ENCODE measurements at places on chromosomes 12 and 14.

- DNase-seq: no peak
These were observed 976 bp downstream of the PEX5 start for GRCh38 chr12:7190268-7191055.

DNA sequence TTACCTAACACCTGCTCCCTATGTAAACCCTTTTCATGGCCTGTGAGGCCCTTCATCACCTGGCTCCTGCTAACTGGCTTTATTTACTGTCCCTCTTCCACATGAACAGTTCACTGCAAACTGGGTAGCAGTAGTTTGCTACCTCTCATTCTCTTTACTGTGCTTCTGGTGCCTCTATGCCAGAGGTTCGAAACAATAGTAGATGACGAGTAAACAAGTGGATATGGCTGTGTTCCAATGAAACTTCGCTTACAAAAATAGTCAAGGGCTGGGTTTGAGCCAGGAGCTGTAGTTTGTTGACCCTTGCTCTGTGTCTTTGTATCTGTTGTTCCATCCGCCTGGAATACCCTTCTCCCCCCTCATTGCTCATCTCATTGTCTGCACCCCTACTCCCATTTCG, 233.6 kb upstream of the RMST start:
- DNase-seq: no peak

DNA sequence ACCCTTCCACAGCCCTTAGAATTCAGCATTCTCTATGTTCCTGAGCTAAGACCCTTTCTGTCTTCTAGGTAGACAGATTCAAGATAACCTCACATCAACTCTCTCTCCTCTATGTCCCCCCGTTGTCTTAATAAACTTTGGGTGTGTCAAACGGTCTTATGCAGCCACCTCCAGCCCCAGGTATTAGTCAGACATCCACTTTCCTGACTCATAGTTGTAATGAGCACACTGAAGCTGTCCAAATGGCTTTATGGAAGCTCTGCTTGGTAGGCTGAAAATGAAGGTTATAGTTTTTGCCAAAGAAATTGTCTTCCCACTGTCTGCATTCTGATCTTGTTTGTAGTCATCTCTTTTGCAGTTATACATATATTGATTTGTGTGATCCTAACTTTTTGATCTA, 482.0 kb downstream of the RMST start:
- DNase-seq: no peak

DNA sequence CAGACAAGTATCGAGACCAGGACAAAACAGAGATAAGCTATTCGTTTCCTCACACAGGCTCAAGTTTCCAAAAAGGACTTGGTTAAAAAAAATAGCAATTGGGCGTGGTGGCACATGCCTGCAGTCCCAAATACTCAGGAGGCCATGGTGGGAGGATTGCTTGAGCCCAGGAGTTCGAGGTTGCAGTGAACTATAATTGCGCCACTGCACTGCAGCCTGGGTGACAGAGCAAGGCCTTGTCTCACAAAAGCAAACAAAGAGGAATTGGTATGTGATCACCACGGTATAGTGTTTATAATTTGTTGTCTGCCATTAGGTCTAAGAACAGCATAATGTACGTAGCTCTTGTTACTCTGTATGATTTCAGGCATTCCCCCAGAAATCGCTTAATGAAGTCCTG, 175.3 kb downstream of the DERA start:
- DNase-seq: no peak

- DNase-seq: no peak
These were observed 25.5 kb downstream of the DIO3 start for GRCh38 chr14:101586531-101587430.

DNA sequence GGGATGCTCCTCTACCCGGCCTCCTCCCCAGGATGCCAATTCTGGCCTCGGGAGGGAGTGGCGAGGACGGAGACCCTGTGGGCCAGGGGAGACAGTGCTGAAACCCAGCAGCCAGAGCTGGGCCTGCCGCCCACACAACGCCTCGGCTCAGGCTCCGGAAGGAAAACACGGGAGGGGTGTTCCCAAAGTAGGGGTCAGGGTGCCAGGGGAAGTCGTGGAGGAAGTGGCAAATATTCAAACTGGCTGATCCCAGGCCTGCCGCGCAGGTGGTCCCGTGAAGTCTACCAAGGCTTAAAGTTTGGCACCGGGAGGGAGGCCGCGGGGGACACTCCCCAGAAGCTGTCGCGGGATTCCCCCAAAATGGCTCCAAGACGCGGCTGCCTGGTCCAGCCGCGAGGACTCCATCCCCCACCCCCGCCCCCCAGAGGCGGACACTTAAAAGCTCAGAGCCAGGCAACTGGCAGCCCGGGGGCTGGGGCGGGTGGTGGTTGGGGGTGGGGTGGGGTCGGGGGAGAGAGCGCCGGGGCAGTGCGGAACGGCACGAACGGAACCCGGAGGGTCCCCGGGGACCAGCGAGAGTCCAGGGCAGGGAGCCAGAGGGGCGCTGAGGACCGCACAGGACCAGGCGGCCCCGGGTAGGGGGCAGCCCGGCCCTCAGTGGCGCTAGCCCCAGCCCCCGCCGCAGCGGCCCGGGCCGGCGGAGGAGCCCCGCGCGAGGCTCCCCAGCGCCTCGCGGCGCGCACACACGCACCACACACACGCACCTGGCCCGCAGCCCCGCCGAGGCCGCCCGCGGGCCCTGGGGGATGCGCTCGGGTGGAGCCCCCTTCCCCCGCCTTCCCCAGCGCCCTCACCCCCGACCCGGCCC, 20.0 kb downstream of the BEGAIN start:
- no peak for DNase-seq

DNA sequence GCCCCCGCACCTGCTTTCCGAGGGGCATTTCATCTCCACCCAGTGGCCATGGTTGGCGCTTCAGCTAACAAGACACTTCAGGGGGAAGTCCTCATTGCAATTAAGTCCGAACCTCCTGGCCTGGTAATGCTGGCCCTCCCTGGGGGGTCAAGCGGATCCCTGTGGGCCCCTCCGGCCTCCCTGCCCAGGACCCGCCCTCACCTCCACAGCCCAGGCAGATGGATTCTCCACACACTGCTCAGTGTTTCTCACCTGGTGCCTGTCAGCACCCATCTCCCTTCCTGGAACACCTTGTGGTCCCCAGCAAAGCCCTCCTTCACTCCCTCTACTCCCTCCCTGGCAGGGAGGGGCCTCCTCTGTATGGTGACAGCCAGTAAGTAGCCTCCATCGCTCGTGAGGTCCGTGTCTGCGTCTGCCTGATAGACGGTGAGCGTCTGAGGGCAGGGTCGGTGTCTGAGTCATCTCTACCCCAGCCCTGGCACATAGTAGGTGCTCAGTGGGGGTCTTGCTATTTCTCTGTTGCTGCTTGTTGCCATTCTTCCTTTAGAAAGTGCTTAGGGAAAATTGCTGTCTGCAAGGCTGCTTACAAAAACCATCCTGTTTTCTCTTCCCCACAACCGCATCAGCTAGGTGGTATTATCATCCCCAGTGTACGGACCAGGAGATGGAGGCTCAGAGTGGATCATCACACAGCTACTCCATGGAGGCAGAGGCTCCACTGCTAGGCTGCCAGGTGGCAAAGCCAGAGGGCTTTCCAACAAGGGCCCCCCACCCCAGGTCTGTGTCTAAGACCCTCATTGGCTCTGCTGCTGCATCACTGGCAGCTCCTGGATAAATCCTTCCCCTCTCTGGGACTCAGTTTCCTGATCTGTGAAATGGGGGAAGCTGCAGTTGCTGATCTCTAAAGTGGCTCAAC, 39.7 kb upstream of the EML1 start:
- DNase-seq: no peak

DNA sequence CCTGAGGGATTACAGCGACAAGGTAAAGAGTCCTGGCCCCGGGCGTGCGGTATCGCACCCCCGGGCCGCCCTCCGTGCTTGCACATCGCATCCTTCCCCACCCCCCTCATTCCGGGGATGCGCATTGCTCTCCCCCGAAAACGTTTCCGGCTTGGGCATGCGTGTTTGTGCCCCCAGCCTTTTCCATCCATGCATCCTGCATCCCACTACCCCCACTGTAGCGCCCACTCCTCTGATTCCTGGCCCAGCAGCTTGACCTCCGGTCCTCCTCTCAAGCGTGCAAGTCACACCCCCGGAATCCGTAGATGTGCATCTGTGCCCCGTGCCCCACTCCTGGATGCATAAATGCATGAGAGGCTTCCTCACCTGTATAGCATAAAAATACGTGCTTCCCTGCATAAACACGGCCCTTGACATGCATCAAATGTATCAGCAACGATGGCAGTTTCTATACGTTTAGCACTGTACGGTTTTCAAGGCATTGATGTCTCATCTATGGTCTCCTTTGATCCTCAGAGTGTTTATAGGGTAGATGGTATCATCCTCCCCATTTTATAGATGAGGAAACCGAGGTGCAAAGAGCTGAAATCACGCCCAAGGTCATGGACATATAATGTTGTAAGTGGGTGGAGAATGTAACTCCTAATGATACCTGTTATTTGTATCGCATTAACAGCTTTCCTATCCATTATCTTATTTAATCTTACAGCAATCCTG, 484 bp downstream of the RIC8B start:
- peak; percentile 35 for DNase-seq

- no peak for DNase-seq
These were observed 167.4 kb upstream of the HMGA2 start for GRCh38 chr12:65656891-65657351.

- DNase-seq: no peak
These were observed 77.8 kb downstream of the PDE6H start for GRCh38 chr12:15050659-15051058.

DNA sequence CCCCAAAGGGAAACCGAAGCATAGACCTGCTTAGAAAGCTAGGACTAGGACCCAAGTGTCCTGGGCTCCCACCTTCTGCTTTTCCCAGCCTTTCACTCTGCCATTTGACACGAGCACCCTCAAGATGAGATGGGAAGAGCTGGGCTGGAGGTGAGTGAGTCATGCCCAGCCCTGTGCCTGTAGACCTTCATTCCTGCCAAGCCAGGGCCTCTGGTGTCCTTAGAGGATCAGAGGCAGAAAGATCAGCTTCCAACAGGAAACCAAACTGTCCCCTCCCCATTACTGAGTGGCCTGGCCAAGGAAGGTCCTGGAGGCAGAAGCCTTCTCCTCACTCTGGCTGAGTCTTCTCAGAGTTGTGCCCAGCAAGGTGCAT, 3.5 kb downstream of the TMEM63C start:
- no peak for DNase-seq

DNA sequence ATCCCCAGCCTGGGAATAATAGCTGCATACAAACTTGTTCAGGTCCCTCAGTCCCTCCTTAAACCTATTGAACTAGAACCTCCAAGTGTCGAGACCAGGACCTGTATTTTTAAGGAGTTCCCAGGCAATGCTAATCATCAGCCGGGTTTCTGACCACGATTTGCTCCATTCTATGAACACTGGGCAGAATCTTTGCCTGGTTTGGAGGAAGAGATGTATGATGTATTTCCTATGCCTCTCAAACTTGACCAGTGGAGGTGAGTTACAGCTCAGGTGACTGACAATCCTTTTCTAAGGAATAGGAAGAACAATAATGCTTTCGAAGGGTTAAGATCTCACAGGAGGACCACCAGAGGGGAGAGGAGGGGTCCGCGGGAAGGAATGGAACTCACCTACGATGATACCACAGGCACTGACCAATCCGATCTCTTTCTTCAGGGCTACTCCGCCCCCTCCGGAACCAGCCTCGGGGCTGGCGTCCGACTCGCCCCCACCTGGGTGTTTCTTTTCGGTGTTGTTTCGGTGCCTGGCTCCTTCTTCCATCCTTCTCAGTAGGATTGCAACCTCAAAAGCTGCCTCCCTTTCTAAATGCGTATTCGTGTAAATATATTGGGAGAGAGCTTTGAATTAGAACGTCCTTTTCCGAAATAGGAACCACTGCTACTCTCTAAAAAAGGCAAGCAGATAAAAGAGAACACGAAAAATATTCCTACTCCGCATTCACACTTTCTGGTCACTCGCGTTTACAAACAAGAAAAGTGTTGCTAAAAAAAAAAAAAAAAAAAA, 895 bp downstream of the SLC7A8 start:
- DNase-seq: peak; percentile 22

- no peak for DNase-seq
These were observed 7.0 kb downstream of the ADCY6 start for GRCh38 chr12:48781750-48782456.

DNA sequence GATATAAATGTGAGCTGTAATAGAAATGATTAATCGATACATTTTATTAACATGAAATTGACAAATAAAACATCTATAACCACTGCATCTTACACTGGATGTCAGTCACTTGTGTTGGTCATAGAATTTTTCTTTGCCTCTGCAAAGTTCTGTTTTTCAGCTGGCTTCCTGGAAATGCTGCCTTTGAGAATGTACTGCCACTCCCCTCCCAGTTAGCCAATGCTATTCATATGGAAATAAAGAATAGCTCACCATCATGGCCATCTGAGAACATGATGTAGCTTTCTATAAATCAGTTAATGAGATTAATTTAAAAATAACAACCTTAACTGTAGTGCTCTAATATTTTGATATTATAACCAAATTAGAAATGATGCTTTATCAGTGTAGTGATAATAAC, 41.1 kb downstream of the SLCO1B1 start:
- DNase-seq: no peak

- no peak for DNase-seq
These were observed 4.7 kb downstream of the PPP2R3C start for GRCh38 chr14:35117112-35117511.

GRCh38 chr12:54932691-54933090, 51.9 kb downstream of the TESPA1 start:
- DNase-seq: no peak

DNA sequence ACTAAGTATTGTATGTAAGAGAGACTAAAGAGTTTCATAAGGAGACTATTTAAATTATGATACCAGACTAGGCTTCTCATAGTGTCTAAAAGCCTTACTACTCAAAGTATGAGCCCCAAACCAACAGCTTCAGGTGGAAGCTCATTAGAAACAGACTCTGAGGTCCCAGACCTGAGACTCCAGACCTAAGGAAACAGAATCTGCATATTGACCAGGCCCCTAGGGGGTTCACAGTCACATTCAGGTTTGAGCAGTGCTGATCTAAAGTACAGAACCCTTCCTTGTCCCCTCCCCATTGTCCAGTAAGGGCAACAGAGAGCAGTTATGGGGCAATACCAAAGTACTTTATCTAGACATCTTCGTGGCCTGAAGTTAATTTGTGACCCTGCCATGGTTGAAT, 87.7 kb downstream of the SSPN start:
- no peak for DNase-seq

DNA sequence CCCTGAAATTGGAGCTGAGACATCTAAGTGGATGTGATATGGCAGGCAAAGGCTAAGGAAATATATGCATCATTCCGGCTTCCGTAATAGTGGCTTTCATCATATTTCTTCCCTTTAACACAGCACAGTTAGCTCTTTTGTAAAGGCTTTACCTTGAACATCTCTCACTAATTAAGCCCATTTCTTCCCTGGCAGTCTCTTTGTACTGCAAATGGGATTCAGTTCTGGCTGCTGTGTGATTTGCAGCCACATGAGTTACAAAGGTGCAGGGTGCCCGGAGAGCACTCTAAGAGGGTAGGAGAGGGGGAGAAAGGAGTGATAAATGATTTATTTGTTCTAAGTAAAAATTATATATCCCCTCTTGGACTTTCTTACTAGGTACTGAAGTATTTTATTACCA, 232.1 kb upstream of the CCDC196 start:
- DNase-seq: no peak

GRCh38 chr14:104342435-104343293, 204.3 kb downstream of the KIF26A start:
- DNase-seq: no peak
